Kidney (tissue), 22 donors: ENCODE measurements at places on chromosomes 3 and 15. TPM values are rescaled to one million over a fixed set of nuclear protein-coding genes. Genes with fewer than 3 reads are reported as not detected.

IQCF5 gene
- total RNA-seq = not detected

THRB gene
- total RNA-seq = 17.2 TPM

IL17RD gene
- 18.9 TPM for total RNA-seq

CPNE9 gene
- total RNA-seq = 0.16 TPM

LXN gene
- 20.6 TPM for total RNA-seq

COL6A5 gene
- total RNA-seq = 0.41 TPM

CXCR6 gene
- total RNA-seq = 2.7 TPM

SLC38A3 gene
- total RNA-seq = 1.6 TPM

GRCh38 chr15:80727196-80727595 is 32.1 kb downstream of the ABHD17C start:
- no peak for DNase-seq

DNA sequence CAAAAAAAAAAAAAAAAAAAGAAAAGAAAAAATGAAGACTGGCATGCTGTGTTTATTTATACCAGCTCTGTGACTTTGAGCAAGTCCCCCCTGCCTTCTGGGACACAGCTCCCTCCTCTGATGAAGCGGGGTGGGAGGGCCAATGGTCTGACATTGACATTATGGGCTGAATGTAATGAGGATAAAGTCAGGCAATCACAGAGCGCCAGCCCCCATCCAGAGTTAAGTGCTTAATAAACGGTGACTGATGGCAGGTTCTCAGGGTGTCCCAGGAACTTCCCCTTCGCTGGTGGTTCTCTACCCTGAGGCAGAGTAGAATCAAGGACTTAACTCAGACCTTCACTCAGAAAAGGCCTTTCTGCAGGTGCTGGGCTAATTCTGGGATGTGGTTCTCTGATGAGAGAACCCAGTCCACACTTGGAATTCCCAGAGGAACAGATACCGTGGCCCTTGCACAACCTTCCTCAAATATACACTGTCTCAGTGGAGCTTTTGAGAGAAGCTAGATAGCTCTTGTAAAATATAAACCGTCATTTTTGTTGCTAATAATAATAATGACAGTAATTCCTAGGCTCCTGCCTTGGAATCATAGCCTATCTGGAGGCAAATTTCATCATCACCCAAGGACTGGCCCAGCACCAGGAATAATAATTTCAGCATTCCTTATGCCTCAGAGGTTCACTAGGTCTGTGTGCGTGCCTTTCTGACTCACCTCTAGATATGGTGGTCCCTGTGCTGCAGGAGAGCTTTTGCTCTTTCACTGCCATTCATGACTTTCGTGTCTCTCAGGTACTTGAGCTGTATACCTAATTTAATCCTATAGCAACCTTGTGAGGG is 115.8 kb downstream of the RPLP1 start:
- DNase-seq = no peak

GRCh38 chr3:190258634-190259033 is 63.6 kb downstream of the CLDN1 start:
- peak; percentile 79 for DNase-seq

GRCh38 chr15:78129077-78129750 is 2.0 kb downstream of the CIB2 start:
- DNase-seq = peak; percentile 69

DNA sequence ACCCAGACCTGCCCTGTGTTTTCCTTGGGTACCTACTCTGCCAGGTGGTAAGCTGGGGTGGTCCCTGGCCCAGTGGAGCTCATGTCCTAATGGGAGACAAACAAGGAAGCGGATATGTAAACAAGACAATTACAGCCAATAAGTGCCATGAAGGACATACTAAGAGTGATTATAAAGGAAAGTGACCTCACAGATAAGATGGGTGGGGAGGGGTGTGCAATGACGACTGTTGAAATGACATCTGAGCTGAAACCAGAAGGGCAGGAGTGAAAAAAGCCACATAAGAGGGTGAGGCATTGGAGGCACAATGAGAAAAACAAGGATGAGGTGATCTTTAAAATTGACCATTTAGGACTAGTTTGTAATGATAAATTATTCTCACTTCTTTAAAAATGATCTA is 336.2 kb upstream of the IL12A start:
- no peak for DNase-seq

GRCh38 chr15:93566762-93567161 is 477.8 kb upstream of the RGMA start:
- DNase-seq = no peak

- DNase-seq = no peak
These were observed 12.0 kb upstream of the FGD5 start for GRCh38 chr3:14806641-14807263.

DNA sequence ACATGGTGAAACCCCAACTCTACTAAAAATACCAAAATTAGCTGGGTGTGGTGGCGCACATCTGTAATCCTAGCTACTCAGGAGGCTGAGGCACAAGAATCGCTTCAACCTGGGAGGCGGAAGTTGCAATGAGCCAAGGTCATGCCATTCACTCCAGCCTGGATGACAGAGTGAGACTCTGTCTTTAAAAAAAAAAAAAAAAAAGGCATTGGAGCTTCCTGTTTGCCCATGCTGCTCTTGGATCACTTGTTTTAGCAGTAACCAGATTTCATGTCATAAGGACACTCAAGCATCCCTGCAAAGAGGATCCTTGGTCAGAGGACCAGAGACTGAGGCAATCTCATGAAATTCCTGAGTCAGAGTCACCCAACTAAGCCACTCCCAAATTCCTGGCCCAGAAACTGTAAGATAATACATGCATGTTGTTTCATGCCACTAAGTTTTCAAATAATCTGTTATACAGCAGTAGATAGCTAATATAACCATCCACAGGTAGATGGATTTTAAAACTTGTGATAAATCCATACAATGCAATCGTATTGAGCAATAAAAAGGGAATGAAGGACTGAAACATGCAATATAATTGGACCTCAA is 82.0 kb upstream of the XXYLT1 start:
- no peak for DNase-seq

GRCh38 chr3:155424323-155424710 is 130.8 kb upstream of the STRIT1 start:
- DNase-seq = no peak

DNA sequence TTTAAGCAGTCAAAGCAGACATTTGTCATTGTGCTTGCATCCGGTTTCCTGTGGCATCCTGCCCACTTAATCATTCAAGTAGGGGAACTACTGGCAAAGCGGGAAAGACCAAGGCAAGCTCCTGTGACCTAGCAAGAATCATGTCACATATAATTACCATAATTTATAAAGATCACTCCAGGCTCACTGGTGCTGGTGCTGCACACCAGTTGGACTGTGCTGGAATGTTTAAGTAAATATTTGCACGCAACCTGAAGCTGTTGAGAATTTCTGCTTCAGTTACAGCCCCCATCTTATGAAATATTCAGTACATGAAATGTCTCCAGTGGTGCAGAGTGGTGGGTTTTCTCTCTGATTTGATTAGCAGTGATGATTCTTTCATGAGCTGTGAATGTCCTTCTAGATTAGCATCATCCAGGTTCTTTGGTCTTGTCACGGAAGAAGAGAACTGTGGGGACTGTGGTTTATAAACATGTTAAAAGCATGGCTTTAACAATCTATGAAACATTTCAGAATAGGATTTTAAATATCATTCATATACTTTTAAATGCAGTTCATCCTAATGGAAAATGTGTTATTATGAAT is 621.3 kb upstream of the EPHA6 start:
- no peak for DNase-seq

DNA sequence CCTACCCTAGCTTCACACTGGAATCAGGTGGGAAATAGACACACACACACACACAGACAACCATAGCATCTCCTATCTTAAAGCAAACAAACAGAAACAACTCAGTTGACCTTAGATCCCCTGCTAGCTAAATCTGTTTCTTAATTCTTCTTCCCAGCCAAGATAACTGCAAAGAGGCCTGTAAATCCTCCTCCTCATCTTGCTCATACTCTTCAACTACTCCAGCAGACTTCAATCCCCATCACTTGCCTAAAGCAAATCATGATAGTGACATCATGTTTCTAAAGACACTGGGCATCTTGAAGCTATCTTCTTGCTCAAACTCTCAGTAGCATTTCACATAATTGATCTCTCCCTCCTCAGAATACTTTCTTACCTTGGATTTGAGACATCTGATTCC is 303.0 kb downstream of the RBMS3 start:
- no peak for DNase-seq

DNA sequence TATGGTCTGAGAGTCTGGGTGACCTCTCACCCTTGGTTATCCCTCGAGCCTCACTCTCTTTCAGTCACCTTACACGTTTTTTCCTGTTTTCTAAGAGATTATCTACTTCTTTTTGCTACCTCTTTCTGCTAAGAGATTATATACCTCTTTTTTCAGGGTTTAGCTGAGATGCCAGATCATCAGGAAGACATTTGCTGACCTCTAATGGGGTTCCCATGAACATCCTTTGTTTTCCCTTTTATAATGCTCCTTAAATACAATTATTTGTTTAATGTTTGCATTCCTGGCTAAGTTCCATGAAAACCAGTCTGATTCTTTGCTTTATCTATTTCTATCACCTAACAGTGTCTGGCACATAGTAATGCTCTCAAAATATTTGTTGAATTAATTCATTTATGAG is 39.6 kb downstream of the LEKR1 start:
- no peak for DNase-seq

- DNase-seq = no peak
These were observed 34.8 kb upstream of the EOMES start for GRCh38 chr3:27756877-27757276.

DNA sequence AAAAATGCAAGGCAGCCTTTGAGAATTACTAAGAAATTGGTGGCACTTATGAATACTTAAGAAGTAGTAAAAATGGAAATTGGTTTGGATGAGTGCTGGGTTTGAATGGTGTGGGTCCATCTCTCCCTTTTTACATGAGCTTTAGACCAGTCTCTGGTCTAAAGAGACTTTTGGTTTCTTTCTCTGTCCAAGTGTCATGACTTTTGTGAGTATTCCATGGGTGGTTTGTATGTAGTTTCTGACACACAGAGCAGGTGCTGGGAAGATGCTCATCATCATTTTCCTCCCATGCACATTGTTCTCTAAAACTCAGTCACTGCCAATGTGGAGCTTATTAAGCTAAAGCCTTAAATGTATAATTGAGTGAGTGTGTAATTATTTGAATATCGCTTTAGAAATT is 63.5 kb downstream of the KAT2B start:
- DNase-seq = no peak

- no peak for DNase-seq
These were observed 180.0 kb downstream of the LSAMP start for GRCh38 chr3:116265320-116265695.

- no peak for DNase-seq
These were observed 545.7 kb downstream of the TBL1XR1 start for GRCh38 chr3:176651622-176652021.

DNA sequence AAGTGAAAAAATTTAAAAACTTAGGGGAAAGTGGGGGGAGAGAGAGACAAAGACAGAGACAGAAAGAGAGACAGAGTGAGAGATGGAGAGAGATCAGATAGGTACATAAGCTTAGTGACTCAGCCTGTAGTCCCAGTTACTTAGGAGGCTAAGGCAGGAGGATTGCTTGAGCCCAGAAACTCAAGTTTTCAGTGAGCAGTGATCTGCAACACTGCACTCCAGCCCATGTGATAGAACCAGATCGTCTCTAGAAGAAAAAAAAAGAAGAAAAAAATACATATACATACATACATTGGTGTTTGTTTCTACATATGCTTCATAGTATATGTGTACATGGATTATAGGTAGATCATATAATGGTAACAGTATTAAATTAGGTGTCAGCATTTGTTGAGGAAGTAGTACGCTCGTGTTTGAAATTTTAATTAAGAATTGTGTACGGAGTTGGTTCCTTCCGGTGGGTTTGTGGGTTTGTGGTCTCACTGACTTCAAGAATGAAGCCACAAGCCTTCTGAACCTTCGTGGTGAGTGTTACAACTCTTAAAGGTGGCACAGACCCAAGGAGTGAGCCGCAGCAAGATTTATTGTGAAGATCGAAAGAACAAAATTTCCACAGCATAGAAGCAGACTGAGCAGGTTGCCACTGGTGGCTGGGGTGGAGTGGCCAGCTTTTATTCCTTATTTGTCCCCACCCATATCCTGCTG is 38.3 kb upstream of the SNRPN start:
- no peak for DNase-seq

- no peak for DNase-seq
These were observed 50.5 kb downstream of the MYO1E start for GRCh38 chr15:59322056-59322759.

GRCh38 chr15:33460166-33460805 is 149.5 kb downstream of the RYR3 start:
- DNase-seq = no peak

DNA sequence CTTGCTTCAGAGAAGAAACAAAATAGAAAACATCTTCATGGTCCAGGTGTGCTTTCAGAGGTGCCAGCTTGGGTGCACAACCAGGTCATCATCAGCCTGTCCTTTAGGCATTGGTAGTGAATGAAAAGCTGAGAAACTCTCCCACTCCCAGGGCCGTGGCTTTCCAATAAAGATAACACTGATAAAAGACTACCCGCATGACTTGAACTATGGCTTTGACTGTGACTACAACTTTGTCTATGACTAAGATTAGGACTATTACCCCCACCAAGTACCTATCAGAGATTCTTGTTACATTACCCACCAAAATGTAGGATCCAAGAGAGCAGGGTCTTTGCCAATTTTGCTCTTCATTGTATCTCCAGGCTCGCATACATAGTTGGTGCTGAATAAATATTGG is 115.2 kb downstream of the EDEM1 start:
- DNase-seq = no peak

- DNase-seq = no peak
These were observed 107.5 kb upstream of the NSMCE3 start for GRCh38 chr15:29377161-29377560.

DNA sequence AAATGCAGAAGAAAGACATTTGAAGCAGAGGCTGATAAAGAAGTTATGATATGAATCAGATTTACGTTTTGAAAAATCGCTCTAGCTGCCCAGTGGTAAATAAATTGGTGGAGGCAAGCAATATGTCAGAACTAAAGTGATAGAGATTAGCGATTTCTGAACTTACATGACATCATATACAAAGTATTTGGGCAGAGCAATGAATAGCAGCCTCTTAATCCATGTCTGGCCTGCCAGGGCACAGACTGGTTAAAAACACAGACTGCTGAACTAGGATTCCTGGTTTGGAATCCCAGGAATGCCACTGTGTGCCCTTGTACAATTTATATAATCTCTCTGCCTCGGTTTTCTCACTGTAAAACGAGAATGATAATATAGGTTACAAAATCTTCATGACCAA is 243.1 kb upstream of the SETMAR start:
- DNase-seq = no peak
